ENCODE measurements at places on chromosomes 13 and 19.

GRCh38 chr13:79011179-79011578, 352.2 kb upstream of the OBI1 start:
- DNase-seq: no peak

DNA sequence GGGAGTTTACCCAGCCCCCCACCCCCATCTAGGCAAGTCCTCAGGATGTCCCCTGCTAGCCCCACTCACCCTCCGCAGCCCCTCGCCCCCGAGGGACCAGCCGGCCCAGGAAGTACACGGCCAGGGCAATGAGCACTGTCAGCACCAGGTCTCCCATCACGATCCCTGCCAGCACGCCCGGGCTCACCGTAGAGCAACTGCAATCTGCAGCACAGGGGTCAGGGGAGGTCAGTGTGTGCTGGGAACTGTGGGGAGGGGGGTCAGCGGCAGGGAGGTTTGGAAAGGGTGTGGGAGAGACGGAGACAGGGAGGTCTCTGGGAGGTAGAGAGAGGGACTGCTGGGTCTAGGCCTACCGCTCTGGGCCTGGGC, 734 bp downstream of the TYROBP start:
- DNase-seq: no peak

DNA sequence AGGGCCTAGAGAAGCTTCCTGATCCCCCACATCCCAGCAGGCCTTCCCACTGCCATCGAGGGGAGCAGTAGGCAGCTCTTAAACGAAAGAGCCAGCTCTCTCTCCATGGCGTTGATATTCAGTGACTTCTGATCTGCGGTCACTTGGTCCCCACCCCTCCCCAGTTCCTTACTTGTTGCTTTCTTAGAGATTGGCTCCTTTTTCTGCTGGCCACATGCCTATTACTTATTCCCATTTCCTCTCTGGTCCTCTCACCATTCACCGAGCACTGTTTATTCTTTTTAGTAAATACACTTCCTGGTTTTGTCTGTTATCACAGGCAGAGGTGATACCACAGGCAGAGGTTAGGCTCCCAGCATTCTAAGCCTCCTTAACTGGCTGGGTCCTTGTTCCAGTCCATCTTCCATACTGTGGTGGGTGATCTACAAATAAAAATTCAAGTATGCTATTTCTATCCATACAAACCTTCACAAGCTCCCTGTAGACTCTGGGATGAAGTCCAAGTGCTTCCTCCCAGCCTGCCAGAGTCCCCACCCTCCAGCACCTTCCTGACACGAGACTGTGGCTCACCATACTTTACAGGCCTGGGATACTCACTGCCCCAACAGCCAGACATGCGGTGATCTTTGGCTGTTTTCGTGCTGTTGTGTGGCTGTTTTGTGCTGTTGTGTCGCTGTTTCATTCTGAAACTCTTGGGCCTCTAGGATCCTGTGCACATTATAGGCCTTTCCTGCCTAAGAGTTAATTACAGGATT, 315.9 kb downstream of the ATP8A2 start:
- no peak for DNase-seq

GRCh38 chr13:51731759-51732158, 72.2 kb downstream of the DHRS12 start:
- no peak for DNase-seq

DNA sequence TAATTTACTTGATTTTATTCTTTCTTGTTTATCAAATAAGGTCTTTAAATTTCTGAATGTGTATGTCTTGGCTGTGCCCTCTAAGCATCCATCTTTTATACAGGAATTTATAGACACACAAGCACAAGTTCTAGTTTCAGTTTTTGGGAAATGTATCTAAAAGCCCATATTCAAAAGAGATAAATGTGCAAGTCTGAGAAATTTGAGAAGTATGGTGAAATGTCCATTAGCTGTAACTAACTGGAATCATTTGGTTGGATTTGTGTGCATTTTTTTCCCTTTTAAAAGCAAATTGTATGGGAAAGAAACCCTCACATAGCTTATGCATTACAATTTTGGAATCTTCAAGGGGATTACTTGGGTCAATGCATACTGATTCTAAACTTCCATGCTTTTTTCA, 532.0 kb downstream of the KLF5 start:
- DNase-seq: no peak

- DNase-seq: peak; percentile 96
These were observed at the start of gene KXD1 for GRCh38 chr19:18557411-18558201. Gene KXD1, plus strand, starts transcription at chr19:18557870. Its CDS starts 4,187 bp downstream, at chr19:18562057.

- DNase-seq: no peak
These were observed 147.8 kb downstream of the SLITRK6 start for GRCh38 chr13:85651440-85651839.

DNA sequence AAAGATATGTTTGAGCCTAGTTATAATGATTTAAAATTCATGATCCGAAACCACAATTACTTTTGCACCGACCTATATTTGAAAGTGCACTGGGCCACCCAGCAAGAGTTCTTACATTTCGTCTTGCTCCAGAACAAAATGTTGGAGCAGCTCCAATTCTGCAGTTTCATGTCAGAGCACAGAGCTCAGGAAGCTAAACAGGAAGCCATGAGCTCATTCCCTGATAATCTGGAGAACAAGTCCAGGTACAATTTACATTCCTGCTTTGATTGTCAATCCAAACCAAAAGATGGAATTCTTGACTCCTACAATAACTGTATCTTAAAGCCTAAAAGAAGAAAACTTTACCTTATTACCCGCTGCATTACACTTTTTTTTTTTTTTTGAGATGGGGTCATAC, 131.8 kb downstream of the KCTD12 start:
- DNase-seq: no peak

DNA sequence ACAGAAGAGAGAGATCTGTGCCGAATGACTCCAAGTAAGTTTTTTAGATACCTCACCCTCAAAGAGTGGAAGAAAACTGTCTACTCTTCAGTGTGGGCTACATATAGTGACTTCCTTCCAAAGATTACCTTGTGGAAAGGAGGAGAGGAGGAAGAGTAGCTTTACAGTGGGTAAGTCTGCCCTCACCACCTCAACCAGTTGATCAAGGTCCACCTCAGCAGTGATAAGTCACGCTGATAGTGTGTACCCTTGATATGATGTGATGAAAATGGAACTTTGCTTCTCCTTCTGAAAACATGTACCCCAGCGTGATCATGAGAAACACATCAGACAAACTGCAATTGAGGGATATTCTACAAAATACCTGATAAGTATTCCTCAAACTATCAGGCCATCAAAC, 20.6 kb downstream of the KLF5 start:
- no peak for DNase-seq

DNA sequence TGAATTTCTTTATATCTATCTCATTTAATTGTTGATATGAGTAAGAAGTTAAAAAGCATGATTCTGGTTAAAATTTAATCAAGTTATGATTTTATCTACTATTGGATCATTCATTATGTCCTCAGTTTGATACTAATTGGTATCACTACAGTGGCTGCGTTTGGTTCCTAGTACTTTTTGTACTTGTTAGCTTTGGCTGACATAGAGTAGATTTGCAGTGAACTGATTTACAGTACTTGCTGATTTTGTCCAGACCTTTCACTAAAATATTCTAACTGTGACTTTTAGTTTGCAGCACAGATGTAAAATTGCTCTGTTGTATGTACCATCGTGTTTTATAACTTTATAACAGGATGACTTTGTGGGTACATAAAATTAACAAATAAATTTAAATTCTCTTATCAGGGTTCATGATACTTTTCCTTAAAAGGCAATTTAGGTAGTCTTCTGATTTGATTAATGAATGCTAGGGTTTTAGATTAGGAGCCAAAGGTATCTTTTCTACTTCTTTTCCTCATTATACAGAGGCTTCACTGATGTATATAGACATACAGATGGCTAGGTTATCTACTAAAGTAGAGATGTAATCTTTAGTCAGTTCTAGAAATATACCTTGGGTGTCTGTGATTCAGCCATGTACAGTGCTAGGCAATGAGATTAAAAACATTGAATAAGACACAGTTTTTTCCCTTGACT, 8.7 kb downstream of the UCHL3 start:
- DNase-seq: no peak

DNA sequence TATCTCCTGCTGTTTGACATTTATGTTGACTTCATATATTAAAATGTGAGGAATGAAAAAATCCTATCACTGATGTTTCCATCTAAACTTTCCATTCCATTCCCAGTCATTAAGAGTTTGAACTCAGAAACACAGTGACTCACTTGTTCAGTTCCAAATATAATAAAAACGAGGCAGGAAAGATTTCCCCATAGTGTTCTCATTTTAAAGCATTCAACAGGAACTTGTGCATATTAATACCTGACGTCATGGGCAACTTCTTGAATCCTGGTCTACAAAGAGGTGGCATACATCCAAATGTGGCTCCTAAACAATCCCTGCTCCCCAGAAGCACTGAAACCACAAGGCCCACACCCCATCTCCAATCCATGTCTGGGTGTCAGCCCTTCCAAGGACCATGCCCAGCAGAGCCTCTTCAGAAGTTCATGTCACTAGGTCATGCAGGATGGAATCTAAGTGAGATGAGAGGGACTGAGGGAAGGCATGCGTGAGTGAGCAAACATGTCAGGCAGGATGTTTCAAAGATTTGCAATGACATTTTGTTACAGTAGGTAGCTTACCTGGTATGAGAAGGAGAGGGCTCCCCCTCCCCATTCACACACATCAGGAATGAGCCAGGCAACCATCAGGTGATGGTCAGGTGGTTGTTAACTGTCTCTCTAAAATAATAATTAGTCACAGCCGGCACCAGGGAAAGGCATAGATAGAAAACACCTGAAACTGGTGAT, 9.4 kb upstream of the ERVV-2 start:
- no peak for DNase-seq

- DNase-seq: no peak
These were observed 33.4 kb downstream of the RFX2 start for GRCh38 chr19:6076675-6077463.

DNA sequence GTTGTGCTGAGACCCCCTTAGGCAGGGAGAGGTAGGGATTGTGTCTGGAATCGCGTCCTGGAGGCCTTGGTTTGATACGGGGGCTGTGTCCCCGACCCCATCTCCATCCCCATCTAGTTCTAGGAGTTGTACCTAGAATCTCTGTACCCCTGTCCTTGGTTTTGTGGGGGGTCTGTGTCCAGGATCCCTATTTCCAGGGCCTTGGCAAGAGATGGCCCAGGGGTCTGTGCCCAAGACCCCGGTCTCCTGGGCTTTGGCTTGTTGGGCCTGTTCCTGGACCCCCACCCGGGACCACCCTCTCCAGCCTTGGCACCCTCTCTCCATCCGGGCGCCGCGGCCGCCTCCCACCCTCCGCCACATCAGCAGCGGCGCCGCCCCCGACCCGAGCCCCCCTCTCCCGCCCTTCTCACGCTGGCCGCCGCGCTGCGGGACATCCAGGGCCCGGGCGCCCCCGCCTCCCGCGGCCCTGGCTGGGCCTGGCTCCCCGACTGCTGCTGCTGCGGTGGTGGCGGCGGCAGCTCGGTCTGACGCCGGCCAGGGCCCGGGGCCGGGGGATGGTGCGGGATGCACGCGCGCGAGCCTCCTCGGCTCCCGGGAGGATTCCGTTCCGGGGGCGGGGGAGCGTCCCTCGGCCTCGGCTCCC, at the start of gene NUMBL:
Gene NUMBL (minus strand): TSS at position 602 of the 643 bp plus-strand sequence. CDS start 168 bp downstream, at position 434.
- DNase-seq: no peak

GRCh38 chr13:24629320-24629719, 50.9 kb upstream of the ATP12A start:
- DNase-seq: no peak

DNA sequence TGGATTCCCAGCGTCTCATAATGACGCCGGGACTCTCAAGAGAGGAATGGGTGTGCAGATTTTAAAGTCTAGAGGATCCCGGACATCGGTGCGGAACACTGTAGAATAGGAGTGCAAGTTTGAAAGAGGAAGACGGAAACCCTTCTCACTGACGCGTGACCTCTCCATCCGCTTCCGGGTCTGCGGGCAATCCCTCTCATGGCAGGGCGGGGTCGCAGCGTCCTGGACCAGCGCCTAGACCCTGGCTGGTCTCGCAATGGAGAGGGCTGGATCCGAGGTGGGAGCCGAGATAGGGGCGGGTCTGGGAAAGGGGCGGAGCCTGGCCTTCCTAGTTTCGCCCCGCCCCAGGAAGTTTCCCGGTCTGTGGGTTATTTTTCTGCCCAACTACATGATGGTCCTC, 4.6 kb upstream of the ZNF845 start:
- no peak for DNase-seq

DNA sequence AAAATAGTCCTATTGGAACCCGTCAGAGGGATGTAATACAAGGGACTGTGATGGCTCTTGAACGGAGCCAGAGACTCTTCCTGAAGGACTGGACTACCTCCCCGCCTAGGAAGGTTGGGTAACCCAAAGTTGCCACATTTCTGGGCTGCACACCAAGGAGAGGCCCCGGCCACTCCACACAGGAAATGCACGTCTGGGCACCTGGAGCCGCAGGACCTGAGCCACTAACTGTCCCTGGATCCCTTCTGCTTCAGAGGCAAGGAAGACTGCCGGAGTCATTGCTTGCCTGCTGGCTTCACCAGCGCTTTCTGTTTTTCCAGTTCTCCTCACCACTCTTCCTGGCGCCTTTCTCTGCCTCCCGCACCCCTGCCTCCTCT, 1.2 kb upstream of the FLT1 start:
- no peak for DNase-seq

- DNase-seq: no peak
These were observed 58.6 kb upstream of the POSTN start for GRCh38 chr13:37657134-37657533.

GRCh38 chr19:27896091-27896490, 1316.9 kb downstream of the UQCRFS1 start:
- no peak for DNase-seq

DNA sequence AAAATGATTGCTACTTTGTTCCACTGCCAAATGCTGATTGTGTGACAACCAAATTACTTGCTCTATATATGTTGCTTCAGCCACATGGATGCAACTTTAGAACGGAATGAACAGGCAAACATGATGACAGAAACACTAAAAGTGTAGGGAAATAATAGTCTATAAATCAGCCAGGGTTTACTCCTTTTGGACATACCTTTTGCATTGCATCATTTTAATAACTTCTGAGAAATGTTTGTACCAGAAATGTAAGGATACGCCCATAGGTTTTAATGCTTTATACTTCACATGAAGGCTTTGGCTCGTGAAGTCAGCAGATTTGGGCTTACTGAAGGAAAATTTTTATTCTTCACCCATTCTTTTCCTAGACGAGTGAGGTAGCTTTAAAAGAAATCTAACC, 141.0 kb downstream of the POSTN start:
- DNase-seq: no peak

- DNase-seq: no peak
These were observed 152.3 kb downstream of the TM9SF2 start for GRCh38 chr13:99653526-99653925.

DNA sequence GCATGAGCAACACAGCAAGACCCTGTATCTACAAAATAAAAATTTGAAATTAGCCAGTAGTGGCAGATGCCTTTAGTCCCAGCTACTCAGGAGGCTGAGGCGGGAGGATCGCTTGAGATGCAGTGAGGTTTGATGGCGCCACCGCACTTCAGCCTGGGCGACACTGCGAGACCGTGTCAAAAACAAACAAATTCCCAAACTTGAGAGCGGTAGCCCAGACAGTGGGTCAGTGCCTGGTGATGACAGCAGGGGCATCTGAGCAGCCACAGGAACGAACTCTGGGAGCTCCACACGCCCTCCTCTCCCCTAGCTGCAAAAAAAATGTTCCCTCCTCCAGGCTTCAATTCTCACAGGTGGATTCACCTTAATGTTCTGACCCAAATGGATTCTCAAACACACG, 14.1 kb downstream of the ZNF490 start:
- DNase-seq: no peak

Data from T-helper 2 cell (primary cell).